ENCODE measurements at places on chromosomes 2 and 18. TPM values are rescaled to one million over a fixed set of nuclear protein-coding genes. Genes with fewer than 3 reads are reported as not detected.

DNA sequence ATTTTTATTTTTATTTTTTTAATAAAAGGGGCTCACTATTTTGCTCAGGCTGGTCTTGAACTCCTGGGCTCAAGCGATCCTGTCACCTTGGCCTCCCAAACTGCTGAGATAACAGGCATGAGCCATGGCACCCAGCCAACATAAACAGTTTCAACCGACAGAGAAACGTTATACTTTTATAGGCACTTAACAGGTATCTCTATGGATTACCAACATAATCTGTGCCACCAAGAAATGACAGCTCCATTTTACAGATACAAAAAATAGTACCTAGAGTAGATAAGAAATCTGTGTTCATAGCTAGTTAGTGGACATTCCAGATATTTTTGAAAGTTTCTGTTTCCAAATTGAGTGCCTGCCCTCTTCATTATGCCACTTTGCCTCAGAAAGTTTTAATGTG, 1316.7 kb downstream of the LRP1B start:
- DNase-seq = no peak

GRCh38 chr2:230557065-230557464, 141.1 kb downstream of the SP100 start:
- no peak for DNase-seq

DNA sequence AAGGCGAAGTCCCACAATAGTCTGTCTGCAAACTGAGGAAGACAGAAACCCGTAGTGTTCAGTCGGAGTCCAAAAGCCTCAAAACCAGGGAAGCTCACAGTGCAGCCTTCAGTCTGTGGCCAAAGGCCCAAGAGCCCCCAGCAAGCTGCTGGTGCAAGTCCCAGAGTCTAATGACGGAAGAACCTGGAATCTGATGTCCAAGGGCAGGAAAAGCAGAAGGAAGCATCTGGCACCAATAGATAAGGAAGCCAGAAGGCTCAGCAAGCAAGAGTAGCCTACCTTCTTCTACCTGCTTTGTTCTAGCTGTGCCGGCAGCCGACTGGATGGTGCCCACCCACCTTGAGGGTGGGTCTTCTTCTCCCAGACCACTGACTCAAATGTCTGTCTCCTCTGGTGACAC, 21.8 kb downstream of the CFAP210 start:
- no peak for DNase-seq

GRCh38 chr2:234708717-234709116, 211.8 kb upstream of the ARL4C start:
- no peak for DNase-seq

- DNase-seq = no peak
Measured at GRCh38 chr18:42801706-42802105, 313.8 kb downstream of the RIT2 start.

GRCh38 chr2:37501113-37501512, 156.7 kb downstream of the QPCT start:
- no peak for DNase-seq

GRCh38 chr2:46831051-46831868, 84.3 kb downstream of the MCFD2 start:
- no peak for DNase-seq

DNA sequence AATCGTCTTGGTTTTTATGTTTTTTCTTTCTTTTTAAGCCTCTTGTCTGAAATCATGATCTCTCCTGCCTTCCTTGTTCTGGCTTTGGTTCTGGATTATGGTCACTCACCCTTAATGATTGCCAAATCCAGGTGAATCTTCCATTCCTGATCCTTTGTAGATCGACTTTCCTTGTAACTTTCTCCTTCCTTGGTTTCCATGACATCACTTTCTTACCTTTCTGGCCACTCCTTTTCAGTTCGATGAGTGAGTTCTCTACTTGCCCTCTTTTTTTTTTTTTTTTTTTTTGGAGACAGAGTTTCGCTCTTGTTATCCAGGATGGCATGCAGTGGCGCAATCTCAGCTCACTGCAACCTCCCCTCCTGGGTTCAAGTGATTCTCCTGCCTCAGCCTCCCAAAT, 139.1 kb upstream of the LTBP1 start:
- DNase-seq = no peak

DNA sequence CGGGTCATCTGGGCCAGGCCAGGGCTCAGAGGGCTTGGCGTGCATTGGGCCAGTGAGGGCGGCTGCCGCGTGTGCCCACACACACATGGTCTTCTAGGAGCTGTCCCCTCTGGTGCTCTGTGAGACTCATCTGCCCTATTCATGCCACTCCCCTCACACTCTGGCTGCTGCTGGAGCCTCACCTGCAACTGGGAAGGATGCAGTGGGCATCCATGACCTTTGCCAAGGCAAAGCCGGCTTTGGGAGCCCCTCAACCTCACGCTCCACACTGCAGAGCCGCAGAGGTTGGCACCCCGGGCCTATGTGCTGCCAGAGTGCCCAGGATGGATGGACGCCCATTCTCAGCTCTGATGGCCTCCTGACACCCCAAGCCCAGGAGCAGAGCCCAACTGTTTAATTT, 330.2 kb upstream of the SALL3 start:
- DNase-seq = no peak

GRCh38 chr2:101150306-101151145, 656 bp downstream of the TBC1D8 start:
- peak; percentile 60 for DNase-seq

DNA sequence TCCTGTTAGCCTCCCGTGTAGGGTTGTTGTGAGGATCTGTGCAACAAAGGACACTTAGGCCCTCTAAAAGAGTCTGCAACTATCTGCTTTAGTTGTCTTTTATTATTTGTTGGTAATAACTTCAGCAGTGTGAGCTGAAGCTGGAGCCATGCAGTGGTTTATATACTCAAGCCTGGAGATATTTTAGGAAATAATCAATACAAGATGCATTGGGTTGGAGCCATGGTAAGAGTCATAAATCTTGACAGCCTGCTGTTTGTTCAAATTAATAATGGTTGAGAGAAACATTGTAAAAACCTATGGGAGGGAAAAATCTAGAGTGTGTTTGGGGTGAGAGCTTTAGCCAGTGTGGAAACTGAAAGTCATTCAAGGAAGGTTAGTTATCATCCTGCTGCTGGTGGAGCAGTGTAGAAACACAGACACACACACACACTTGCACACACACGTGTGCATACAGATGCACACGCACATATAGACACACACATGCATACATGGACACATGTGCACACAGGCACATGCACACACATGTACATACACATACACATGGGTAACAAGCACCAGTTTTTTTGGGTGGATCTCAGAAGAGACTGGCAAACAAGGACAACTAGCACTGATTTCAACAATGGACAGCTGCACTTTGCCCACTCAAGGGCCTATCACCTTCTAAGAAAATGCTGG, 51.0 kb downstream of the ACOXL start:
- DNase-seq = no peak

GRCh38 chr2:219695145-219695709, 67.8 kb downstream of the SLC4A3 start:
- no peak for DNase-seq

- DNase-seq = no peak
Measured at GRCh38 chr2:320561-320960, 32.7 kb upstream of the ALKAL2 start.

DNA sequence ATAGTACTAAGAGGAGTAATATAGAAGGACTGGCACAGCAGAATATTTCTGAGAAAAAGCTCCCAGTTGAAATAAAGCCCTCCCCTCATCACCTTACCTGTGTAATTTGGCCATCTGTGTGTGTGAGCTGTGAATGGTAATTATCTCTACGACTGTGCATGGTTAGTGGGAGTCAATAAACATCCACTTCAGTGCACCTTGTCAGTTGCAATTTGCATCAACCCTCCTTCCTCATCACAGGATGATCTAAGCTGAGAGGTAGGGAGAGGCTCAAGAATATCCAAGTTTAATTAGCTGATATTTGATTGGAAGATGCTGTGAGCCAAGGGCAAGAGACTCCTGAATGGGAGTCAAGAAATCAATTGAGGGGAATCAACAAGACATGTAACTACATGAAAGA, 694.9 kb upstream of the KLHL29 start:
- no peak for DNase-seq

GRCh38 chr18:48670751-48671560, 132.1 kb downstream of the CTIF start:
- DNase-seq = no peak

GRCh38 chr2:148968776-148969319, 69.7 kb upstream of the LYPD6B start:
- DNase-seq = no peak

DNA sequence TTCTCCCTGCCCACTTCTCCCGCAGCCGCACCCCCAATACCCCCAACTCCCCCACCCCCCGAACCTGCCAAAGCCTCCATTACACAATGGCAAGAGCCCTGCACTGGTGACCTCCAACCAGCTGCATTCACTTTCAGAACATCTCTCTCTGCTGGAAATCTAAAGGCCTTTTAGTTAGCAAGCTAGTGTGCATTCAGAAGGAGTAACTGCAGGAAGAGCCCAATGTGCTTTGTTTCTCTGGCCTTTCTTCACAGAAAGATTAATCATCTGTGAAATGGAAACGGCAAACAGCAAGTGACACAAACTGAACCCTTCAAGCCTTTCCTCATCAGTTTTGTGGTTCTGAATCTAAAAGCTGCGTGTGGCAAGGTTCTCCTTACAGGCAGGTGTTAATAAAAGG, 124.2 kb downstream of the OLA1 start:
- no peak for DNase-seq

DNA sequence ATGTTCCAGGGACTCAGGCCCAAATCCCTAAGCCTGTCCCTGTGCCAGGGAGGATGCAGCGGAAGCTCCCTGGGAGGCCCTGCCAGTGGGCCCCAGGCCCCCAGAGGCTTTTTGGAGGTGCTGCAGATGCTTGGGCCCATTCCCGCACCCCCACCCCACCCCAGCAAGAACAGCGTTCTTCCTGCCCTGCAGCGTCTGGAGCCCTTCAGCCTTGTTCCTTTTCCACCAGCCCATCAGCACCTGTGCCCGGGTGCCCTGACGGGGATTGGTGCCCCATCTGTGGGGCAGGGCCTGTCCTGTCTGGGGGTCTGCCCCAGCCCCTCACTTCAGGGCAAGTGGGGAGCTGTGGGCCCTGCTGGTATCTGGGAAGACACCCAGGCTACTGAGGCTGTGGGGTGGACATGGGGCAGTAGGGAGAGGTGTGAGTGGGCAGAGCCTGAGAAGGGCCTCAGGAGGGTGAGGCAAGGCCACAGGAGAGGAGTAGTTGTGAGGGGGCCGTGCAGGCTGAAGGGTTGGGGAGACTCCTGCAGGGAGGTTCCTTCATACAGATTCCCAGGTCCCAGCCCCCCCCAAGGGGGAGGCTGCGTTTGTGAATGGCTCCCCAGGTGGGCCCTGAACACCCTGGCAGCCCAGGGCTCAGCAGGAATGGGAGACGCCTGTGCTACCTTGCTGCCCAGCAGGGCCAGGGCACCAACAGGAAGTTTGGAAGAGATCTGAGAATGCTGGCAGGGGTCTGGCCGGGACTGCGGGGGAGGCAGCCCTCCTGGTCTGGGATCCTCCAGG, 2.4 kb downstream of the RNPEPL1 start:
- no peak for DNase-seq

- DNase-seq = no peak
Measured at GRCh38 chr2:119760956-119761275, 1.2 kb downstream of the PTPN4 start.

DNA sequence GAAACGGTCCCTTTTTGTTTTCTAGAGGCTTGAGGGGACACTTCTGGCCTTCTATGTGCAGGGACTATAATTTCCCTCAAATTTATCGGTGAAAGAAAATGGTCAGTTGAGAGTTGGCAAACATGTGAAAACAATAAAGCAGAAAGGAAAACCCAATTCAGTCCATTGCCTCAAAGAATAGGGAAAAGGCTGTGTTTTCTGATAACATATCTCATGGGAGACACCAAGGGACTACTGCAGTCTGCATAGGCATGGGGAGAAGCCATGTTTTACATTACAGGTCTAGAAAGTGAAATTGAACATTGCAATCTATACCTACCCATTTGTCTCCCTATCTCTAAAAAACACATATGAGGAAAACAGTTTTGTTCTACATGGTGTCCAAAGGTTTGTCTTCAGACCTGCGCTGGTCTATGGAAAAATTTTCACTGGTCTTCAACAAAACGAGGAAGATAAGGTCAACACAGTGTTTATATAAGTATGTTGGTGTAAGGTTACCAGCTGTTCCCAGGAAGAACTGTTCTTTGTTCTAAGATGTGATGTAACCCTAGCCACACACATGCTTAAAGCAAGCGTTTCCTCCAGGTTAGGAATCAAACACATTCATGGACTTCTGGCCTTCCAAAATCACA, 179.7 kb downstream of the MREG start:
- DNase-seq = no peak

GRCh38 chr2:65856928-65857327, 424.5 kb upstream of the SPRED2 start:
- DNase-seq = no peak

SPP2 gene
- total RNA-seq = not detected

PDCD1 gene
- 22.5 TPM for total RNA-seq

CHRNG gene
- total RNA-seq = not detected

SOX11 gene
- total RNA-seq = not detected

PARD3B gene
- total RNA-seq = 0.09 TPM

ACTG2 gene
- not detected for total RNA-seq

NEB gene
- 0.30 TPM for total RNA-seq

SERPINB4 gene
- total RNA-seq = not detected

CDK15 gene
- not detected for total RNA-seq

CYRIA gene
- total RNA-seq = 2.7 TPM

SERPINB10 gene
- not detected for total RNA-seq
